ENCODE measurements at places on chromosomes 4 and X.

- no peak for DNase-seq
Observed at GRCh38 chrX:30576881-30577280, 685 bp downstream of the TASL start.

DNA sequence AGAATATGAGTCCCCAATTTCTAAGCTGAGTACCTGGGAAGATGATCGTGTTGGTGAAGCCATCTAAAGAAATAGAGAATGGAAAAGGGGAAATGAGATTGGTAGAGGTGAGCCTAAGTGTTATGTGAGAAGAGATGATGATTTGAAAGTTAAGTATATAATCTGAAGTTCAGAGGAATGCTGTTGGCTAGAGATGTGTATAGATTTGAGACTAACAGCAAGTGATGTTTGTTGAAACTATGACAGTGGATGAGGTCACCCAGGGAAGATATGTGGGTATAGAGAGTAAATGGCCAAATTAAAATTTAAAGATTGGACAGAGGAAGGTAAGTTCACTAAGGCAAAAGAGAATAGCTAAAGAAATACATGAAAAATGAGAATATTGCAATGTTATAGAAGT lies 324.2 kb downstream of the MAPK10 start:
- no peak for DNase-seq

DNA sequence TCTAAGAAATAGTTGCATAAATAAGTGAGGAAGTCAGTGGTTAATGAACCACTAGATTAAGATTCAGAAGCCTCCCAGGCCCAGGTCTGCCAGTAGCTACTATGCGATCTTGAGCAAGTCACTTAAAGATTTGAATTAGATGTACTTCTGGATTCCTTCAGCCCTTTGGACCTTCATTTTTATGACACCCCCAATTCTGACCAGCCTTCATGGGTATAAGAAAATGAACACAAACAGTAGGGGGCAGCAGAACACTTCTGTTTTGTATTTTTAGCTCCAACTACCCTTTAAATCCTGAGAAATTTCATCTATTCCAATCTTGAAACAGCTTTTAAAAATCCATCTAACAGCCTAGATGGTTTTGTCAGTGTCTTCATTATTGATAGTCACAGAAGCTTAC lies 19.0 kb downstream of the TMEM47 start:
- DNase-seq: no peak

DNA sequence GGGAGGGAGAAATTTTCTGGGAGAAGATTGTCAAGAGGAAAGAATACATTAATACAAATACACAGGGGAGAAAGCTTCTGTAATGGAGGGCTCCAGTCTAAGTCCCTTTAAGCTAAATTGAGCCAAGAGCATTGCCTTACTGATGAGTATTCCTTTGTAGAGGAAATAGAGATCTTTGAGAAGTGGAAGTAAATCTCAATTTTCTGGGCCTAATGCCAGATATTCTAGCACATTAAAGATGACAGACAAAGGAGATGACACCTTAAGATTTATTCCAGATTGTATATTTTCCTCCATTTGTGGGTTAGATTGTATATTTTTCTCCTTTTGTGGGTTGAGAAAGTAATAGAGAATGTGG lies 28.5 kb upstream of the SMAD1 start:
- DNase-seq: no peak

GRCh38 chr4:114368751-114369150 lies 229.9 kb upstream of the UGT8 start:
- no peak for DNase-seq
